ENCODE measurements at places on chromosomes 12 and 14.

DNA sequence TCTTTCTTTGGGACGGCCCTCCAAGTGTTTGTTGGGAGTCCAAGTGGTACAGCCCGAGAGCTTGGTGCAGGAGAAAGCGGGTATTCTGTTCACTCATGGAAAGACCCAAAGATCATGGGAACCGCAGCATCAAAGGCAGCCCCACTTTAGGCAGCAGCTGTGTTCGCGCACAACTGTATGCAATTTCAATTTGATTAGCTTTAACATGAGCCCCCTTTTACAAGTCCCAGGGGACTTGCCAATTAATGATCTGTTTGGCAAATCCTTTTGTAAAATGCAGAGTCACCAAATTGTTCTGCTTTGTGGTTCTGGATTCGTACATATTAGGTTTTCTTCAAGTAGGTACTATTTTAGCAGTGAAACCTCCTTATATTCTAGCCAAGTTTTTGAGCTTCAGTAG is 217.7 kb downstream of the AACS start:
- DNase-seq, result no peak

GRCh38 chr14:95519699-95520098 is 3.2 kb upstream of the SYNE3 start:
- DNase-seq, result peak; percentile 85

DNA sequence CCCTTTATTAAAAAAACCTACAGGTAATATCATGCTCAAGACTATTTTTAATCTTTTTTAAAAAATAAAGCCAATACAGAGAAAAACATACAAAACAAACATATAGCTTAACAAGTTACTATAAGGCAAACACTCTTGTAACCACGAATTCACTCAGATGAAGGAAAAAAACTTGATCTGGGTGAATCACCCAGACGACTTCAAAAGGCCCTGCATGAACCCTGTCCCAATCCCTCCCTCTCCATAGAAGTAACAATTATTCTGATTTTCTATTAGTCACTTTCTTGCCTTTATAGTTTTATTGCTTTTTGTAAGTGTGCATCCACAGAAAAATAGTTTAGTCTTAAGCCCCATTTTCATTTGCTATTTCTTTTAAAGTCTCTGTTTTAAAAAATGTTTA is 72.6 kb downstream of the LRP6 start:
- no peak for DNase-seq

DNA sequence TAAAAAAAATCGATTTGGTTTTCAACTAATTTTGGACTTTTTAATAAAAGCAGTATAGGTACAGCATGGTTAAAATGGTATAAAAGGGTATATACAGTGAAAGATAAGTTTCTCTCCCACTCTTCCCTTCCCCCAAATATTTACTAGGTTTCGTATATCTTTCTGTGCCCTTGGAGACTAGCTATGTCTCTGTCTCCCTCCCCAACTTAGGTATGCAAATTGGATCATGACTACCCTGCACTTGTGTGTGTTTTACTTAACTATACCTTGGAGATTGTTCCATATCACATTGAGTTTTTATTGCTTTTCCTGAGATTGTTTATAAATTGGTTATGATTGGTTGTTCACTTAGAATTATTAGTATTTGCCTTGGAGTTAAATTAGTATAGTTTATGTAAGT is 19.4 kb downstream of the AEBP2 start:
- DNase-seq, result no peak

- DNase-seq, result no peak
These were observed 59.7 kb downstream of the MGAT4C start for GRCh38 chr12:86196465-86196864.

- DNase-seq, result no peak
These were observed 743.5 kb downstream of the DIO2 start for GRCh38 chr14:79467835-79468234.

- DNase-seq, result no peak
These were observed 256.5 kb upstream of the NPAS3 start for GRCh38 chr14:32682214-32682613.

GRCh38 chr12:31522607-31523006 is 68.3 kb downstream of the DENND5B start:
- no peak for DNase-seq

- no peak for DNase-seq
These were observed 630.9 kb downstream of the DIO2 start for GRCh38 chr14:79580414-79580813.

GRCh38 chr14:20802341-20803084 is at the start of gene RNASE1:
Gene RNASE1 (minus strand): TSS chr14:20802844. CDS start chr14:20802068, 776 bp downstream.
- DNase-seq, result no peak

DNA sequence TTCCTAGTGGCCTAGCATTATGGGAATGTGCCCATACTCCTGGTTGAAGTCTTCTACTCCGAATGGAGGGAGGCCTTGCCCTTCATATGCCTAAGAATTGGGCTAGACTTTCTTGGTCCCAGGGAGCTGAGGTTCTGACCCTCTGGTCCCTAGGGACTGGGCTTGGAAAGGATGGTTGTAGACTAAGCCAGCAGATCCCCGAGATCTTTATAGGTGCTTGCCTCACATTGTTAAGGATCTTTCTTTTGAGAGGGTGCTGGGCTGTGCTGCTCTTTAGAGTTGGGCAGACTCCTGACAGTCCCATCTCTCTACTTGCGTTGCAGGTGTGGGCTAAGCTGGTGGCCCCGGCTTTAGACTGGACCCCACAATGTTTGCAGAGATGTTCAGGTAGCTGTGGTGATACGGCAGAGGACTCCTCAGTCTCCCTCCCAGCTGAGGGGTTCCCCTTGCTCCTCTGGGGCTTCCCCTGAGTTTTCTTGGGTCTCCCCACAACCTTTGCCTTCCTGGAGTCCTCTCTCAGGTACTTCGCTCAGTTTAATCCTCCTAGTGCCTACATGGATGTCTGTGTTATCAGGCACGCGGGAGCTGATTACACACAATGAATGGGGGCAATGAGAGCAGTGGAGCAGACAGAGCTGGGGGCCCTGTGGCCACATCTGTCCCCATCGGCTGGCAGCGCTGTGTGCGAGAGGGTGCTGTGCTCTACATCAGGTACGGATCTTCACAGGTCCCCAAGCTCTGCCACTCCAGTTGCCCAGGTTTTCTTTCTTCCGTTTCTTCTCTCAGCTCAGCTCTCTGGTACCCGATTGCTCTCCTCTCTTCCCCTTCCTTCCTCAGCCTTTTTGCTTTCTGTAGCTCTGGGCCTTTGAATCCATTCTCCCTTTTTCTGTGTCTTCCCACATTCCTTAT is 1.3 kb downstream of the MBD6 start:
- no peak for DNase-seq

DNA sequence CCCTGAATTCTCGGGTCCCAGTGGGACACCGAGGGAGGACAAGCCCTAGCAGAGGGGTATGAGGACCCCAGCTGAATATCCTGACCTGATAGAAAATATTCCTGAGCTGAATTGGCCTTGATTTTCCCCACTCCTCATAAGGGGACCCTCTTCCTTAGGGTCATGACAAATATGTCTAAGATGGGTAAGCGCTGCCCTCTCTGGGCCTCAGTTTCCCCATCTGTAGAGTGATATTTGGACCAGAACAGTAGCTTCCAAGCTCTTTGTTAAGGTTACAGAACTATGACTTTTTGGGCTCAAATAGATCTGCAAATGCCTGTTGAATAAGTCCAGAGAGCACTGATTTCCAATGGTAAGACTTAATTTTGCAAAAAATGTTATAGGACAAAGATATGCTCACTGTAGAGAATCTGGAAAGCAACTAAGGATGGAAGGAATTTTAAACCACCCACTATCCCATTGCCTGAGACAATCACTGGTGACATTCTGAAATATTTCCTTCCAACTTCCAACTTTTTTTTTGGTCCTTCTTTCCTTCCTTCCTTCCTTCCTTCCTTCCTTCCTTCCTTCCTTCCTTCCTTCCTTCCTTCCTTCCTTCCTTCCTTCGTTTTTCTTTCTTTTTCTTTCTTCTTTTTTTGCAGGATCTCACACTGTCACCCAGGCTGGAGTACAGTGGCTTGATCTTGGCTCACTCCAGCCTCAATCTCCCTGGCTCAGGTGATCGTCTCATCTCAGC is 32.0 kb downstream of the MYL2 start:
- DNase-seq, result no peak

DNA sequence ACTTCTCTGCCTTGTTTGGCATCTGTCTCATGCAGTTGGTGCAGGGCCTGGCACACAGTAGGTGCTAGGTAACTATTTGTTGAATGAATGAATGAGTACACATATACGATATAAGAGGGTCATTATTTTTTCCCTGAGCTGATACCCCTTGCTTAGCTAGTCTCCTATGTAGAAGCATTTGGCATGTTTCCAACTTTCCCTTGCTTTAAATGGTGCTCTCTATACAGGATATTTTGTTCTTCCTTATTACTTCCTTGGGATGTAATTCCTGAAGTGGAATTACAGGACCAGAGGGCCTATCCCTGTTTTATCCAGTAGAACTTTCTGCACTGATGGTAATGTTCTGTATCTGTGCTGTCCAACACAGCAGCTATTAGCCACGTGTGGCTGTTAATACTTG is 250.1 kb upstream of the PWP1 start:
- DNase-seq, result no peak

GRCh38 chr14:65361920-65362319 is 50.6 kb upstream of the FUT8 start:
- no peak for DNase-seq

DNA sequence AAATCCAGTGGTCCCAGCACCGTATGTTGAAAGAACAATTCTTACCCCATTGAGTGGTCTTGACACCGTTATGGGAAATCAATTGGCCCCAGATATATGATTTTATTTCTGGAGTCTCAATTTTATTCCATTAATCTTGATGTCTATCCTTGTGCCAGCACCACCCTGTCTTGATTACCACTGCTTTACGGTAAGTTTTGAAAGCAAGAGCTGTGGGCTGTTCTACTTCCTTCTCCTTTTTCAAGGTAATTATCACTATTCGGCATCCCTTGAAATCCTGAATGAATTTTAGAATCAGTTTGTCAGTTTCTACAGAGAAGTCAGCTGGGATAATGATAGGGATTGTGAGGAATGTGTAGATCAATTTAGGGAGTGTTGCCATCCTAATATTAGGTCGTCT is 160.8 kb upstream of the SFSWAP start:
- DNase-seq, result no peak

GRCh38 chr12:47410862-47411261 is 295.0 kb downstream of the RPAP3 start:
- no peak for DNase-seq

DNA sequence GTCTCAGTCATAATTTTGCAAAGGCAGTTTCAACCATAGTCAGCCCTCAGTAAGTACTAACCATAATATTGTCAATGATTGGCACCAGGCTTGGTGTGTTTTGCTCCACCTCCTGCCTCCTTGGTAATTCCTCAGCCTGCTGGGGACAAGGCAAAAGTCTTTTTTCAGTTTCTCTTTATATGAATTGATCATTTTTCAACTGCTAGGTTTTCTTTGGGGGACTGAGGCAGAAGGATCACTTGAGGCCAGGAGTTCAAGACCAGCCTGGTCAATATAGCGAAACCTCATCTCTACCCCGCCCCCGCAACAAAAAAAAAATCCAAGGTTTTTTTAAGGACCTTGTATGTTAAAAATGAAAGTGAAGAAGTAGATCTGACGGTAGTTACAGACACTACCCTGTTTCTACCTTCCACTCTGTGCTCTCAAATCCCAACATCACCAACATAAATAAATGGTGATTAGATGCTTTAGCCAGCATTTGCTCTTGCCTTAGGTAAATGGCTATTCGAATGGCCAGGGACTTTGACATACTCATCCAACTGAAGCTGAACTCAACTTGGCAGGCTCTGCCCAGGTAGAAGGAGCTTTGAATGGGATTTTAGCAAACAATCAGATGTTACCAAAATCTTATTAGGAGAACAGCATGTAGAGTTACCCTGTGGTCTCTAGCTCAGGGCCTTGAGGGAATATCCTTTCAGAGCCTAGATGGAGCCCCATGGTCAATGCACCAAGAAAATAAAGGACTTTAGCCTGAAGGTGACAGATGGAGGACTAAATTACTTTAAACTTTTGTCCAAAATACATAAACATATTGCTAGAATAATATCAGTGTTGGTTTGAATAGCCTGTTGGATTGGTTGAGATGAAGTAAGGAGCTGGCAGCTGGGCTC is 126.9 kb upstream of the AMIGO2 start:
- DNase-seq, result no peak

DNA sequence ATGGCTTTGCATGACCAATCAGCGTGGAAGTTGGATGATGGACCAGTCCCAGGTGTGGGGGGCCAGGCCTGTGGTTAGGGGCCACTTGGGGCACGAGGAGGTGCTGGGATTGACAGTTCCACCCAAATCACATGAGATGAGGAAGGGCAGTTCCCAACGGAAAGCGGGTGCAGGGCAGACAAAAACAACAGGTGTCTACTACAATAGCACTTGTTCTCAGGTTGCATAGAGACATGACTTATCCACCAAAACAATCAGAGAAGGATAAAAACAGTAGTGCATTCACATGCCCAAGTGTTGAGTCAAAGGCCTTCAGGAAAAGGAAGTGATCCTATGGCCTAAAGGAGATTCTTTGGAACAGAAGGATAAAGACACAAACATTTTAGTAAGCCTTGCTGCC is 14.6 kb upstream of the EIF2B2 start:
- no peak for DNase-seq

DNA sequence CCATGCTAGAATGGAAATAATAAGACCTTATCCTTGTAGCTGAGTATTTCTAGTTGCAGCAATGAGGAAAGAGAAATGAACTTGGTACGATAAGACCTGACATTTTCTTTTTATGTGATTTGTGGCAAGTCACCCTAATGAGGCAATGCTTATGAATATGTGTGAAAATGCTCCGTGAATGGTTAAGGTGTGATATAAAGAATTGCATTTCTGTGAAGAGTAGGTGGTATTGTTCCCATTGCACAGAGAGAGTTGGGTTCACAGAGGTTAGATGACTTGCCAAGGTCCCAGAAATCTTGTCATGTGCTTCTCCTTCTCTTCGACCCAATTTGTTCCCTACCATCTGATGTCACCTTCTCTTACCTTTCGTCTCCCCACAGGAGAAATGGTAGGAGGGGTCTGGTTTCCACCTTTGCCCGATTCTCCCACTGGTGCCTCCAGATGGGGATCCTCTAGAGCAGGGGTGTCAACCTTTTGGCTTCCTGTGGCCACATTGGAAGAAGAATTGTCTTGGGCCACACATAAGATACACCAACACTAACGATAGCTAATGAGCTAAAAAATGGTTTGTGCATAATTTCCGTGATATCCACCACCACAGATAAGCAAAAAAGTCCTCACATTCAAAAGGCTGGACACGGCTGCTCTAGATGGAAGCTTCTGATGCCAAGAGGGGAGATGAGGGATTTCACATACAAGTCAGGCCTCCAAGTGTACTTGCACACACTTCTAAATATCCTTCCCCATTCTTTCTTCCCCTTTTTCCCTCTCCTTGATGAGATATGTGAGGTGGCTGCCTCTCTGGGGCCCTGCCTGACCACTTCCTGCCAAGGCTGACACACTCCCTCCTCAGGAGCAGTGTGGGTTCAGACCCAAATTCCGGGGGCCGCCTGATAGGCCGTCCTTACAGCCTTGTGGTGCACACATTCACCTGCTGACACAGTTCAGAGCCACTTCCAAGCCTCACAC is 96.1 kb downstream of the PLXNC1 start:
- peak; percentile 37 for DNase-seq

GRCh38 chr14:62691647-62692489 is 353.4 kb downstream of the KCNH5 start:
- no peak for DNase-seq
